Smooth muscle cell of the coronary artery (primary cell): ENCODE measurements at places on chromosomes 4 and X. TPM values are rescaled to one million over a fixed set of nuclear protein-coding genes. Genes with fewer than 3 reads are reported as not detected.

Gene P2RY10
- total RNA-seq: not detected in 2 replicates

Gene HSD17B13
- 0.08 and 0.12 TPM in 2 replicates for total RNA-seq

Gene PDE6B
- 1.4 TPM in 1 of 2 replicates, not detected in the other for total RNA-seq

Gene FRG2
- total RNA-seq: not detected in 2 replicates

Gene ADH7
- 0.70 TPM in 1 of 2 replicates, not detected in the other for total RNA-seq

Gene AR
- total RNA-seq: 2.7 and 3.2 TPM in 2 replicates

Gene POLN
- total RNA-seq: 2.4 and 5.6 TPM in 2 replicates

Gene GABRE
- 13.9 and 22.9 TPM in 2 replicates for total RNA-seq
